ENCODE measurements at places on chromosomes 3 and 15.

DNA sequence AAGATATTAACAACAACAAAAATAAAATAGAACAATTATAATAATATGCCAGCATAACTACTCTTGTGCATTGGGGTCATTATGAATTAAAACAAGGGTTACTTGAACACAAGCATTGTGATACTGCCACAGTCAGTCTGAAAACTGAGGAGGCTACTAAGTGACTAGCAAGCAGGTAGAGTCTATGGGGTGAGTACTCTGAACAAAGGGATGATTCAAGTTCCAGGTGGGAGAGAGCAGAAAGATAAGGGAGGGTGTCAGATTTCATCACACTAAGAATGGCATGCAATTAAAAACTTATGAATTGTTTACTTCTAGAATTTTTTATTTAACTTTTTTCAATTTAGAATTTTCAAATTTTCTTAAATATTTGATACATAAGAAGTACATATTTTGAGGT, 754.4 kb upstream of the GOLIM4 start:
- no peak for DNase-seq

- no peak for DNase-seq
These were observed 130.5 kb downstream of the UBE2E2 start for GRCh38 chr3:23333633-23334032.

- DNase-seq: no peak
These were observed 3.3 kb downstream of the FETUB start for GRCh38 chr3:186643493-186643892.

- no peak for DNase-seq
These were observed 13.7 kb downstream of the NRROS start for GRCh38 chr3:196652961-196653795.

DNA sequence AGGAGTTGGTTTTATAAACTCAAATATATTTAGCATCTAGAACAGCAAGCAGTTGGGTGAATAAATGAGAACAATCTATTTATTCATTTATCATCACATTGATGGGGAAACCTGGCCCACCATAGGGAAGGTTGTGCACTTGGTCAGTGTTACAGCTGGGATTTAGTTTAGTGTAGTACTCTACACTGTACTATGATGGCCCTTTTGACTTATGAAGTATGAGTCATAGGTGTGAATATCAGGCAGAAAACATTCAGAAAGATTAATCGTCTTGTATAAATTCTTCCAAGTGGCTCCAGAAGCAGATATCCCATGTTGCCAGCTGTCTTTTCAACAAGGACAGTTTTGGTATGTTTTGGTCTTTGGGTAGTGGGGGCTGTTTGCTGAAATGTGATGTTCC, 38.0 kb downstream of the BBS4 start:
- no peak for DNase-seq

DNA sequence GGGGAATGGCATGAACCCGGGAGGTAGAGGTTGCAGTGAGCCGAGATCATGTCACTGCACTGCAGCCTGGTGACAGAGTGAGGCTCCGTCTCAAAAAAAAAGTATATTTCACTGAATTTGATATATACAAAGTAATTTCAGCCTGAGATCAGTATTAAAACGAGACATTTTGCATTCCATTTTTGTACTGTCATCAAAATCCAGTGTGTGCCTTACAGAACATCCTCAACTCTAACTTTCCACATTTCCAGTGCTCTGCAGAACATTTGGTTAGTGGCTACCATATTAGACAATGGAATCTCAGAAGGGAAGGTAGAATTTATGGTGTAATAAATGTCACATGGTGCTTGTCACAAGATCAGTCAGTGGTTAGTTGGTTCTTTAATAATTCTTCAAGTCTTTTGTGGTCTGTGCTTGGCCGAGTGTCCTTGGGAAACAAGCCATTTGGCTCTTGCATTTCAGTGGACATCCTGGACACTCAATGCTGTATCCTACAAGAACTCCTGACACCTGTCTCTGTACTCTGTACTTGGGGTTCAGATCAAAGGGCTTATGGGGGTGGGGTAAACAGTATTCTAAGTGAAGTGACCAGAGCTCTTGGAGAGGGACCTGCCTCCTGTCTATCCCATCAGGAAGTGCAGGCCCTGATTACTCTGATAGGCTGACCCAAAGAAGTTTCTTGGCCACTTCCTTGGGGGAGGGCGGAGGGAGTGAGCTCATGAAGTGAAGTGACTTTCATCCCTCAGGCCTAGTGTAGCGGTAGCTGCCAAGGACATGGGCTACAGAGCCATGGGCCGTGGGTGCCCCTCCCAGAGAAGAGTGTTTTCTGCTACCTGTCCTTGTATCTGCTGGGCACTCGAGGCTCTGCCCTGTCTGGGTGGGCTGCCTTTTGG, 3.7 kb downstream of the ACVR2B start:
- DNase-seq: no peak

GRCh38 chr3:98645039-98645438, 51.6 kb upstream of the CPOX start:
- no peak for DNase-seq

- DNase-seq: no peak
These were observed 16.3 kb upstream of the ATP1B3 start for GRCh38 chr3:141860086-141860669.

DNA sequence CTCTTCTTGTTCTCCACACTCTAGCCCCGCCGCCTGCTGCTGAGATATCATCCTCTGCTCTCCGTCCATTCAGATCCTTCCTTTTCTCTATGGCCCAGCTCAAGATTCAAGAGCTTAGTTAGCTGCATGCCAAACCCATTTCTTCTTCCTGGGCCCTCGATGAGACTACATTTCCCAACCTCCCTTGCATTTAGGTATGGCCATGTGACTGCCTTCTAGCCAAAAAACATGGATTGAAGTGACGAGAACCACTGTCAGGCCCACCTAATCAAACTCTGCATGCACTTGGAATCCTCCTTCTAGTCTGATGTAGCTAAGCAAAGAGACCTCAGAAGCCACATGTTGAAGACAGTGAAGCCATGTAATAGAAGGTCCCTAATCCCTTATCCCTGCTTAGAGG, 308.2 kb downstream of the VPS13C start:
- DNase-seq: no peak

GRCh38 chr15:41291065-41291631, 41.2 kb downstream of the OIP5 start:
- peak; percentile 89 for DNase-seq

- DNase-seq: no peak
These were observed 171.5 kb upstream of the IL12A start for GRCh38 chr3:159817126-159817525.

- DNase-seq: peak; percentile 81
These were observed 2.8 kb downstream of the HEMK1 start for GRCh38 chr3:50572158-50572557.

GRCh38 chr3:31300456-31301443, 232.0 kb upstream of the STT3B start:
- DNase-seq: no peak

GRCh38 chr15:72796515-72797337, 13.2 kb upstream of the ADPGK start:
- DNase-seq: peak; percentile 62

DNA sequence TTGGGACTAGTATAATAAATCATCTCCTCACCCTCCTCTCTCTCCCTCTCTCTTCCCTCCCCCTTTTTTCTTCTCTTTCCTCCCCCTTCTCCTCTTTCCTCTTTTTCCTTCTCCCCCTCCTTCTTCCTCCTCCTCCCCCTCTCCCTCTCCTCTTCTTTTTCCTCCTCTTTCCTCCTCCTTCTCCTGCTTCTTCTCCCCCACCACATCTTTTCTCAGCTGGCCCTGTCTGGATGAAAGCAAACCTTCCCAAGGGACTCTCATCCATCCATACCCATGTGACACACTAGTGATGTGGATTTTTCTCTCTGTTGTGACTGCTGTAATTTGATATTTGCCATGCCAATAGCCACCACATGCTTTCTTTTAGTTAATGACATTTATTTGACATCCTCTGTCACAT, 127.2 kb downstream of the EBLN2 start:
- DNase-seq: no peak

DNA sequence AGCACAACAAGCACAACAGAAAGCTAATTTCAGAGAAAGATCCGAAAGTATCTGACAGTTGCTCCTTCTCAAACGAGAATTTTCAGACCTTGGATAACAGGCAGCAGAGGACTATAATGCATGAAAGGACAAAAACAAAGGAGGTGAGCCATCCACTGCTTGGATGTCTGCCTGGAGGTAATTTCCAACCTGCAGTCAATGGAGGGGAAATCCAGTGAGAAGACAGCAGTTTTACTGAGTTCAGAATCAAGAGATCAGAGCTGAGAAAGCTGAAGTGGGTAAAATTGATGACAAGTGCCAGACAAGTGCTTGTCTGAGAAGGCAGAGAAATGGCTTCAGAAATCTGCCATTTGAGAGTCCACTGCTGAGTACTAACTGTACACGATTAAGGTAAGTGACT, 22.1 kb downstream of the UBE3A start:
- no peak for DNase-seq

GRCh38 chr15:25242166-25242879, 196.5 kb downstream of the UBE3A start:
- DNase-seq: no peak

DNA sequence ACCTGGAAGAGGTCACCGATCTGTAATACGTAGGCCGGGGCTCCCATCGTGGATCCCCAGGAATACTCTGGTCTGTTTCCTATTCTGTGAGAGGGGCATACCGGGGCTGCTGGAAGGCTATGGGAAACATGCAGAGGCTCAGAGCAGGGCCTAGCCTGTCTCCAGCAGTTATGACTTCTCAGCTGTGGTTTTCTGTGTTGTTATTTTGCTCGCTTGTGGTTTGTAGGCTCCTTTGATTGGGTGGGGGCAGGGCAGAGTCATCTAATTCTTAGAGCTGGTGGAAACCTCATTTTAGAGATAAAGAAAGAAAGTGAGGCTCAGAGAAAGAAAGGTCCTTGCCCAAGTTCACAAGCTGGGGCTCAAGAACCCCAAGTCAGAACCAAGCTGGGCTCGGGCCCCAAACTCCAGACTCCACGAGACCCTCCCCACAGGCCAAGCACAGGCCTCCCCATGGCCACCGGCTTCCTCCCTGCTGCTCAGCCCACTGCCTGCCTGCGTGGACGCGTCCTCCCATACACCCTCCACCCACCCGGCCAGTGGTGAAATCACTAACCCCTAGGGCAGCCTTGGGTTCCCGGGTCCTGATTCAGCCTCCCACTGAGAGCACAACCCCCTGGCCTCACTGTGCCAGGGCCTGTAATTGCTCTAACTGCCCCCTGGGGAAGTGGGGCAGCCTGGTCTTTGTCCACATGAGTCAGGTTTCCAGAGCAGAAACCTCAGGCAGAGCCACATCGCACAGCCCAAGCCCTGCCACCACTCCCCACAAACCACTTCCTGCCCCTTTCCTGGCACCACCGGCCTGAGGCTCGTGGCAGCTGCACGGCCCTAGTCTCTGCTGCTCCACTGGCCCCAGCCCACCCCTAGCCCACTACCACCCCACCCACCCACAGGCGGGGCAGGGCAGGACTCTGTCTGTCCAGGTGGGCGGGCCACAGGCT, 270.8 kb downstream of the UACA start:
- peak; percentile 62 for DNase-seq

- no peak for DNase-seq
These were observed 28.8 kb downstream of the CDIN1 start for GRCh38 chr15:36608180-36608579.

- DNase-seq: no peak
These were observed 57.9 kb downstream of the RASGRF1 start for GRCh38 chr15:79032656-79033055.

DNA sequence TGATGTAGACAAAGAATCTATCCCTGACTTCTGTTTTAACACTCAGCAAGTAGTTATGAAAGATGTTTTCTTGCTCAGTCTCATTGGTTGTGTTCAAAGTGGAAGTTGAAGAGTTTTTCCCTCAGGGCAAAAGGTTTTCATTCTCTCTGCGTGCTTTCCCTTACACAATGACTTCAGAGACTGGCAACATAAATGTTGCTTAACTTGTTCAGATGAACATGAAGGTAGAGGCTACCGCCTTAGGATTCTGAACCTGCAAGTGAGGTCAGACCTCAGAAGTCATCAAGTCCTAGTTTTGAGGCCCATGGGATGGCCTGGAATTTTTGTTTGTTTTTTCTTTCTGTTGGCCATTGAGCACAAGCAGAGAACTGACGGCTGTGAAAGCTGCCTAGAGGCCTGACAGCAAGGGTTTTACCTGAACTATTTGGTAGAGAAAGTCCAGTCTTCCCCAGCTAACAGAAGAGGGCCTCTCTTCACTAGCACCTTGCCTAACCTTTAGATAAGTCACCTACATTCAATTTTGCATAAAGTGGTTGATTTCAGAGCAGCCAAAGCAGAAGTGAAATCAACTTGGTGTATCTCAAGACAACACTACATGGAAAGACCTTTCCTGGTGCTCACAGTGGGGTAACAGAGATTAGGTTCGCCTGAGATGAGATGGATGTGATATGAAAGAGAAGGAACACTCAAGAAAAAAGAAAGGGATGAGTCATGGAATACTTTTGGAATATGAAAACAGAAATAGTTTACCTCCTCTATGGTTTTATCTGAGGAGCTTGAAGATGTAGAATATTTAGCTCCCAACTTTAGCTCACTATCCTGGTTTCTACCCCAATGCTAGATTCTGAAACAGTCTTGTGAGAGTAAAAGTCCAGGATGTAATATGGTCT, 53.6 kb upstream of the AP4E1 start:
- DNase-seq: peak; percentile 65

DNA sequence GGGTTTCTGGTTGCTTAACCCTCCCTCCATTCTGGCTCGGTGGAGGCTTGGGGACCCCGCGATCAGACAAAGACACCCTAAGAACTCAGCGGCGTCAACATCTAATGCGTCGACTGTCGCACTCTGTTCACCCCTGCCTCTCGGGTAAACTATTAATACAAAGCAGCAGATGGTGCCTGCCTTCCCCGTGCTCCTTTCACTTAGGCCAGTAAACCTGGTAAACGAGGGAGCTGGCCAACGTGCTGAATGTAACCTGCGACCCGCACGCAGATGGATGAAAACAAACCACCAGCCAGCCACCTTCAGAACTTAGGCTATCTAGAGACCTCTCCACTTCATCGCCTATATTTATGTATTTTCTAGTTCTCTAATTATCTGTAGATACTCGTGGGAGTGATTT, 848 bp upstream of the CADPS start:
- DNase-seq: no peak

DNA sequence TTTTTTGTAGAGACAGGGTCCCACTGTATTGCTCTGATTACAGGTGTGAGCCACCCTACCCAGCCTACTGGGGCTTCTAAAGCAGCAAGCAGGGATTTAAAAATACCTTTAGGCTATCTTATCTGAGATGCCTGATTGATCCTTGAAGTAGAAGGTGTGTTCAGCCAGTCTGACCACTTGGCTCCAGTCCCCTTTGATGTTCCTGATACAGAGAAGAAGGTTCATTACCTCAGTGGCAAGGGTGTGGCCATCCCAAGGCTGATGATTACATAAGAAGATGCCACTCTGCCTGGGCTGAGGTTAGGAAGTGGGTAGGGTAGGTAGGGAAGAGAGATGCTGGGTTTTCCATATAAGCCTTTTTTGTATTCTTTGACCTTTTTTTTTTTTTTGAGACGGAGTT, 11.2 kb upstream of the DCAF1 start:
- no peak for DNase-seq
